ENCODE measurements at places on chromosomes 2 and 18. TPM values are rescaled to one million over a fixed set of nuclear protein-coding genes. Genes with fewer than 3 reads are reported as not detected.

DSC2 gene
- total RNA-seq, result not detected

CYBRD1 gene
- not detected for total RNA-seq

SLC40A1 gene
- total RNA-seq, result 0.39 TPM

C2orf15 gene
- total RNA-seq, result 1.0 TPM

DNA sequence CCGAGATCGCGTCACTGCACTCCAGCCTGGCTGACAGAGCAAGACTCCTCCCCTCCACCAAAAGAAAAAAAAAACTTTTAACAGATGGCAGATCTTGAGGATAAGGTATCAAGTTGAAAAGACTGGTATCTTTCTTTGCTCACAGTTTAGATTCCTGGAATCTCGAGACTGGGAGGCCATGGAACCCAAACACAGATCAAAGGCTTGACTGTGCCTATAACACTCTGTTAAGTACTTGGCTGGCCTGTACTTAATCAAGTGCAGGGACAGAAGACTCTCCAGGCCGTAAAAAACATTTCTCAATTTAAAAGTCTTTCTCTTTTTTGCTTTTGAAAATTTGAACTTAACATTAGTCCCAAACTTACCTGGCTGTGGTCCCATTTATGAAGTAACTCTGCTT lies 107.1 kb upstream of the ZNF516 start:
- no peak overlapping the region for H3K27ac ChIP-seq
- no peaks in the 10 kb centered on the region for H3K36me3 ChIP-seq
- no peak for DNase-seq
- no peaks in the 10 kb centered on the region for H3K4me1 ChIP-seq
- no peak overlapping the region for H3K4me3 ChIP-seq
- no peaks in the 10 kb centered on the region for H3K27me3 ChIP-seq

- H3K27me3 ChIP-seq, result no peaks in the 10 kb centered on the region
- no peak overlapping the region for H3K27ac ChIP-seq
- no peaks in the 10 kb centered on the region for H3K36me3 ChIP-seq
- no peak overlapping the region for H3K4me3 ChIP-seq
- no peaks in the 10 kb centered on the region for H3K4me1 ChIP-seq
Measured at GRCh38 chr2:161384864-161385263, 31.2 kb upstream of the TBR1 start.

- H3K4me3 ChIP-seq, result no peak overlapping the region
- no peak for DNase-seq
- no peak overlapping the region for H3K27ac ChIP-seq
- no peaks in the 10 kb centered on the region for H3K27me3 ChIP-seq
- H3K4me1 ChIP-seq, result no peaks in the 10 kb centered on the region
Measured at GRCh38 chr2:180991361-180991760, 11.0 kb downstream of the UBE2E3 start.

DNA sequence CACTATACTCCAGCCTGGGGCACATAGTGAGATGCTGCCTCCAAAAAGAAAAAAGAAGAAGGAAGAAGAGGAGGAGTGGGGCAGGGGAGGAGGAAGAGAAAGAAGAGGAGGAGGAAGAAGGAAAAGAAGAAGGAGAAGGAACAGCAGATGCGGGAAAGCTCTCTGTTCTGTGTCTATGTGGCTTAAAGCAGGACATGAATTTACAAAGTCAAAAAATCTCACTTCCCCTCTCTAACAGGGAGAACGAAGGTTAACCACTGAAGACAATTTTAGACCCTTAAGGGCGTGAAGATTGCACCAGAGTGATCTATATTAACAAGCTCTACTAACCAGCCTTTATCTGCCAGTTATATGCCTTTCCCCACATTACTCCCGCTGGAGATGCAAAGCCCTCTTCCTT lies 258.9 kb downstream of the METTL4 start:
- no peaks in the 10 kb centered on the region for H3K4me1 ChIP-seq
- H3K27me3 ChIP-seq, result peaks cover 2% of the 10 kb centered on the region
- no peak overlapping the region for H3K4me3 ChIP-seq
- H3K36me3 ChIP-seq, result no peaks in the 10 kb centered on the region
- no peak for DNase-seq

GRCh38 chr18:7236072-7236471 lies 5.2 kb downstream of the LRRC30 start:
- no peaks in the 10 kb centered on the region for H3K4me1 ChIP-seq
- DNase-seq, result no peak
- H3K27me3 ChIP-seq, result no peaks in the 10 kb centered on the region
- H3K4me3 ChIP-seq, result no peak overlapping the region
- no peak overlapping the region for H3K27ac ChIP-seq

- H3K27ac ChIP-seq, result no peak overlapping the region
- H3K4me3 ChIP-seq, result no peak overlapping the region
- no peaks in the 10 kb centered on the region for H3K27me3 ChIP-seq
- DNase-seq, result no peak
- H3K36me3 ChIP-seq, result no peaks in the 10 kb centered on the region
Measured at GRCh38 chr18:67549946-67550345, 33.4 kb upstream of the DSEL start.

- no peak for DNase-seq
- H3K4me3 ChIP-seq, result no peak overlapping the region
- H3K36me3 ChIP-seq, result no peaks in the 10 kb centered on the region
- H3K27ac ChIP-seq, result no peak overlapping the region
- H3K27me3 ChIP-seq, result peaks cover 3% of the 10 kb centered on the region
Measured at GRCh38 chr2:11699686-11700670, 30.0 kb upstream of the NTSR2 start.

- no peaks in the 10 kb centered on the region for H3K27me3 ChIP-seq
- no peak overlapping the region for H3K4me3 ChIP-seq
- H3K36me3 ChIP-seq, result no peaks in the 10 kb centered on the region
- no peak for DNase-seq
- H3K4me1 ChIP-seq, result no peaks in the 10 kb centered on the region
- H3K27ac ChIP-seq, result no peak overlapping the region
Measured at GRCh38 chr2:200397785-200398184, 91.3 kb downstream of the SPATS2L start.

DNA sequence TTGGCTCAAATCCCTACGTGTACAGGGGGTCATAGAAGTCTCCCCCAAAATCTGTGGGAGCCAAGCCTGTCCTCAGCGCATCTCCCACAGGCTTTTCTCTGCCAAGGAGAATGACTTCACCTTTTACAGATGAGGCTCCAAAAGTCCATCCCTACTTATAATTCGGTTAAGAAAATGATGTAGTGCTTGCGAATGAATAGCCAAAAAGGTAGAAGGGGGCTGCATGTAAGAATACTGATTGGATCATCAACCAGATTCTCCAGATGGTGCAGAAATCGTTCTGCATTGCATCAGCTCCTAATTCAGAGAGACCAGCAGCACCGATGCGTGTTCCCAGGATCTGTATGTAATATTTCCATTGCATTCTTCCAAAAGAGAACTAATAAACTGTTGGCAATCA lies 91.9 kb downstream of the EPHA4 start:
- no peak overlapping the region for H3K27ac ChIP-seq
- no peak for DNase-seq
- no peak overlapping the region for H3K4me3 ChIP-seq
- H3K27me3 ChIP-seq, result no peaks in the 10 kb centered on the region
- H3K4me1 ChIP-seq, result no peaks in the 10 kb centered on the region

GRCh38 chr2:38375696-38376345 lies 1.3 kb downstream of the ATL2 start:
- peaks cover 23% of the 10 kb centered on the region for H3K4me1 ChIP-seq
- no peaks in the 10 kb centered on the region for H3K36me3 ChIP-seq
- peak overlapping the region; percentile 87 for H3K4me3 ChIP-seq
- peak overlapping the region; percentile 83 for H3K27ac ChIP-seq

DNA sequence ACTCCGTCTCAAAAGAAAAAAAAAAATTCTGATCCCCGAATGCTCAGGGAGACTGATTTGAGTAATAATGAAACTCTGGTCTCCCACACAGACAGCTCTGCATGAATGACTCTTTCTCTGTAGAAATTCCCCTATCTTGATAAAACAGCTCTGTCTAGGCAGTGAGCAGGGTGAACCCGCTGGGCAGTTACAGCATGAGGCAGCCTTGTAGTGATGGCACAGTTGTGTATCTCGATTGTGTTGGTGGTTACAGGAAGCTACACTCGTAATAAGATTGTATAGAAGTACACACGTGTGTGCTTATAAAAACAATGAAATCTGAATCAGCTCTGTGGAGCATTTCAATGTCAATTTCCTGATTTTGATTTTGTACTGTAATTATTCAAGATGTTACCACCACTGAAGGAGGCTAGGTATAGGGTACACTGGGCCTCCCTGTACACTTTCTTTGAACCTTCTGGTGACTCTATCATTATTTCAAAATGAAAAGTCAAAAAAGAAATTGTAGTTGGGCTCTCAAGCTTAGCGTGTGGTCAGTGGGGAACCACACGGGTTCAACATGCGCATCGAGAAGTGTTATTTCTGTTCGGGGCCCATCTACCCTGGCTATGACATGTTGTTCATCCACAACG lies 34.9 kb upstream of the ATP8B1 start:
- peak; percentile 84 for DNase-seq
- peak overlapping the region; percentile 13 for H3K4me3 ChIP-seq
- no peaks in the 10 kb centered on the region for H3K36me3 ChIP-seq
- H3K27ac ChIP-seq, result peak overlapping the region; percentile 82

DNA sequence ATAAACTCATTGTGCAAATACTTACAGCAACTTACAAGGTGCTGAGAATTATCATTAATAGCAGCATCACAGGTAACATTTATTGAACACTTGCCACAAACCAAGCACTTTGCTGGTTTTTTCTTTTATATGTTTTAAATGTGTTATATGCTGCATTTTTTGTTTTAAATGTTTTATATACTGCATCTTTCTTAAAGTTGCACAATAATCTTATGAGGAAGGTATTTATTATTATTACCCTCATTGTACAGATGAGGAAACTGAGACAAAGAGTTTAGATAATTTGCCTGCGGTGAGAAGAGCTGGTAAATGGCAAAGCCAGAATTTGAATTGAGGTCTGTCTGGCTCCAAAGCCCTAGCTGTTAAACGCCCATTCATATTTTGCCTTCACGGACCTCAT lies 52.2 kb upstream of the RIOK3 start:
- H3K27ac ChIP-seq, result no peak overlapping the region
- H3K27me3 ChIP-seq, result no peaks in the 10 kb centered on the region
- H3K4me3 ChIP-seq, result no peak overlapping the region
- H3K4me1 ChIP-seq, result no peaks in the 10 kb centered on the region
- peaks cover 5% of the 10 kb centered on the region for H3K36me3 ChIP-seq

DNA sequence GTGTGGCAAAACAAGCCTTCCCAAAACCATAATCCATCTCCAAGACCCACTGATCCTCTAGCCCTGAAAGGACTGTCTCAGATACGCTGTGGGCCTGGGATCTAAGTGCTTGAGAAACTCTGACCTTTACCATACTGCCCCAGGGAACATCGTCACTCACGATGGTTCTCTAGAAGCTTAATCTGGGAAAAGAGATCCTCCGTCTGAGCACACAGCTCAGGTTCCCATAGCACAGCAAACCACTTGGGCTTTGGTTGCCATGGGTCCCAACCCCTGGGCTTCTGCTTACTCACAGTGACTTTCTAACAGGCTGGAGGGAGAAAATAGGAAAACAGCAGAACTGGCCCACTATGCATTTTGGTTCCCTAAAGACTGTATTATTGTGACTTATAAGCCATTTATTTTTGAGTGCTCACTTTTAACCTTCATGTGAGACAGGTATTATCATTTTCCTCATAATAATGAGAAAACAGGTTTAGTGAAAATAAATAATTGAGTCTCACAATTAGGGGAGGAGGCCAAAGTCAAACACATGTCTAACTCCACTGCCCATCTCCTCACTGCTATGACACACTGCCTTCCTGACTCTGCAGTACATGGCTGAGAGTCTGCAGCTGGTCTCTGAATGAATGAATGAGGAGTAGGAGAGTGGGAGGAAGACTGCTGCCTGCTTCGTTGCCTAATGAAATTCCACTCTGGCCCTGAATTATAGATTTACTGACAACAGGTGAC lies 46.7 kb downstream of the REEP1 start:
- H3K27me3 ChIP-seq, result no peaks in the 10 kb centered on the region
- no peaks in the 10 kb centered on the region for H3K4me1 ChIP-seq
- H3K36me3 ChIP-seq, result no peaks in the 10 kb centered on the region
- H3K27ac ChIP-seq, result no peak overlapping the region

DNA sequence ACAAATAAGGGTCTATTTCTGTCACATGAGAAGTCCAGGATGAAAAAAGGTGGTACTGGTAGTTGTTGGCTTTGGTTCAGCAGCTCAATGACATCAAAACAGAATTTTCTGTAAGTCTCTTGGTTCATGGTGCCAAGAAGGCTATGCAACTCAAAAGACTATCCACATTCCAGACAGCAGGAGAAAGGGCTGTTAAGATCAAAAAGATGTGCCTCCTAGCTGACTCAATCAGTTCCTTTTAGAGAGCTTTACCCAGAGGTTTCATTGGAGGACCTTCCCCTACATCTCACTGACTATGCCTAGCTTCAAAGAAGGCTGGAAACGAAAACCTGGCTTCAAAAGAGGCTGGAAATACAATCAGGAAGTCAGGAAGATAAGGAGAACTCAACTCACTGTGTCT lies 98.0 kb downstream of the DYM start:
- H3K27ac ChIP-seq, result no peak overlapping the region
- no peaks in the 10 kb centered on the region for H3K36me3 ChIP-seq
- H3K4me3 ChIP-seq, result no peak overlapping the region
- peaks cover 6% of the 10 kb centered on the region for H3K4me1 ChIP-seq
- no peaks in the 10 kb centered on the region for H3K27me3 ChIP-seq

DNA sequence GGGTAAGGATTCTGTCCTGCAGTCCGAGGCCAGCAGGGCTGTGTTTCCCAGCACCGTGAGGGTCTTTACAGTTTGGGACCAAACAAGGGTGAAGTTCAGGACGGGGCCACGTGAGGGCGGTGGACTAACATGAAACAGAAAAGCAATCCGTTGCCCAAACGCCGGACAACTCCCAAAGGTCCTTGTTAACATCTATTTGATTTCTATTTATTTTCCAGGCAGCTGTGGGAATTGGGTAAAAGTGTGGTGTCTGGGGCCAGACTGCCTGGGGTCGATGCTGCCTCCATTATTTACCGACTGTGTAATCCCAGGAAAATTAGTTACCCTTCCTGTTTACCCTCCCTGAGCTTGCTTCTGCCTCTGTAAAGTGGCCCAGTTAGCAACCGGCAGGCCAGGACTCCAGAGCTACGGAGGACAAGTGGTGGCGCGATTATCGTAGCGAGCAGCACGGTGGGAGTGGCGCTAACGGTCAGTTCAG lies 66.3 kb upstream of the TCF7L1 start:
- H3K27me3 ChIP-seq, result peaks cover 5% of the 10 kb centered on the region
- peak; percentile 49 for DNase-seq
- H3K4me3 ChIP-seq, result no peak overlapping the region
- peaks cover 9% of the 10 kb centered on the region for H3K4me1 ChIP-seq
